WTC11 (cell line): ENCODE measurements at places on chromosomes 5 and 9.

GRCh38 chr5:172175263-172175719, 12.7 kb downstream of the STK10 start:
- no peak for DNase-seq

DNA sequence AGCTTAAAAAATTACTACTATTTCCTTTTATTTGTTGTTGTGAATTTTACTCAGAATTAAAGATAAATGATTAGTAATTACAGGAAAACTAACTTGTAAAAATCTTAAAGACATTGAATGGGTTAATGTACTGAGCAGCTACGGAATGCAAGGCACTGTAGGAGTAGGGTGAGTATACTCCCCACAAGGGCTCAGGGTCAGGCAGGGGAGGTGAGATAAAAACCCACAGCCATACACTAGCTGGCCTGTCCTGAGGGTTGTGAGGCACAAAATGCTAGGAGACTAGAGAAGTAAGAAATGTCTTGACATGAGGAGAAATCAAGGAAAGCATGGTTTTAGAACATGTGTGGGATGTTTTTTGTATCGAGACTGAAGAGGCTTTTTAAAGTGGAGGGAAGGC, 13.4 kb downstream of the ZBED3 start:
- DNase-seq = no peak

DNA sequence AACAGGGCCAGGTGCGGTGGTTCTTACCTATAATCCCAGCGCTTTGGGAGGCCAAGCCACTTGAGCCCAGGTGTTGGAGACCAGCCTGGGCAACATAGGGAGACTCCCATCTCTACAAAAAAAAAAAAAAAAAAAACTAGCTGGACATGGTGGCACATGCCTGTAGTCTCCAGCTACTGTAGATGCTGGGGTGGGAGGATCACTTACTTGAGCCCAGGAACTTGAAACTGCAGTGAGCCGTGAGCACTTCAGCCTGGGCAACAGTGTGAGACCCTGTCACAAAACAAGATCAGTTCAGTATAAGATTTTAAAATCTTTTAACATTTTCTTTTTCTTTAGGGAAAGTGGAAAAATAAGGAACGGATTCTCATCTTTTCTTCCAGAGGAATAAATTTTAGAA, 2.5 kb downstream of the BRIX1 start:
- no peak for DNase-seq

GRCh38 chr9:128706045-128706444, 3.7 kb downstream of the PKN3 start:
- peak; percentile 0 for DNase-seq

DNA sequence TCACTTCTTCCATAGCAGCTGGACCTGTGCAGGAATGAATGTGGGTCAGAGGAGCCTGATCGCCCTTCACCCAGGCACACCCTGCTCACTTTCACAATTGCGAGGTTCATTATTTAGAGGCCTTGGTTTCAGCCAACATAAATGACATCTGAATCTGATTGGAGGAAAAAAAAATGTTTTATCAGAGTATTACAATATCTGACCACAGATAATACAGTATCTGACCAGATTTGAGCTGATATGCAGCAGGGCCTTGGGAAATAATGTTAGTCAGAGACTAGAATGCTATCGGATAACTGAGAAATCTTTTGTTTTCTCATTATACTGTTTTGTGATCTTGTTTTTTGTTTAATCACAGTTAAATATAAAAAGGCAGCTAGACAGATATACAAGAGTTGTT, 7.7 kb downstream of the ICE1 start:
- DNase-seq = no peak

DNA sequence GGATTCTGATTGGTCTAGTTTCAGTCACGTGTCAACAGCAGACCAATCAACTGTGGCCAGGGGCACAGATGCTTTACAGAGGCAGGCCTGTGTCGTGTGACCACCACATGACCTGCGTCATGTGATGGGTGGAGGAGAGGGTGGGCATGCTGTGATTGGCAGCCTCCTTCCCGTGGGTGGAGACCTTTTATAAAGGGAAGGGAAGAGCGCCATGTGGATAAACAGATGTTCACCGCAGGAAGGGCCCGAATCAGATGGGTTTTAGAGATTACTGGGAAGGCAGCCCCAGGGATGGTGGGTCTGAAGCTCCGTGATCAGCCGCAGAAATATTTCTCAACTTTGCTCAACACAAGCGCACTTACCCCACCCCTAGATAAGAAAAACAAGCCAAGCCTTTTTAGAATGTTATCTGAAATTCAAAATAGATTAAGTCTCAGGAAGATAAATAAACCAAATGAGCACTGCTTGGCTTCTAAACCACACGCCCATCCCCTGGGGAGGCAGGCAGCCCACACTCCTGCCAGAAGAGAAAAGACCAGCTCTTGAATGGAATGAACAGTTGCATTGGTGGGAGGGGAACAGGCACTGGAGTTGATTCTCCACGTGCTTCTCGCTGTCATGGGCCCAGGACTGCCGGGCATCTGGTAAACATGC, 43.6 kb downstream of the ROPN1L start:
- DNase-seq = no peak

- no peak for DNase-seq
Observed at GRCh38 chr5:154762700-154763099, 7.5 kb downstream of the LARP1 start.

- DNase-seq = no peak
Observed at GRCh38 chr5:85538362-85538761, 1079.4 kb upstream of the COX7C start.

DNA sequence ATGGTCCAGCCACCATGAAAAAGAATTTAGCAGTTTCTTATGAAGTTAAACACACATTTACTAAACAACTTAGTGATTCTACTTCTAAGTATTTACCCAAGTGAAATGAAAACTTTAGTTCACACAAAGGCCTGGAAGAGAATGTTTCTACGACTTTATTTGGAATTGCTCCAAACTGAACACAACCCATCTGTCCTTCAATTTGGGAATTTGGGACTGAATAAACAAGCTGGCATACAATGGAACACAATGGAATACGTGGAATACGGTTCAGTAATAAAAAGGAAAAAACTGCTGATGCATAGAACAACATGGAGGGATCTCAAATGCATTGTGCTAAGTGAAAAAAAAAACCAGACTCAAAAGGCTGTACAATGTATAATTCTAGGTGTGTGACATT, 44.6 kb upstream of the BASP1 start:
- DNase-seq = no peak

- peak; percentile 37 for DNase-seq
Observed at GRCh38 chr5:177496070-177496726, 1.2 kb downstream of the PDLIM7 start.

DNA sequence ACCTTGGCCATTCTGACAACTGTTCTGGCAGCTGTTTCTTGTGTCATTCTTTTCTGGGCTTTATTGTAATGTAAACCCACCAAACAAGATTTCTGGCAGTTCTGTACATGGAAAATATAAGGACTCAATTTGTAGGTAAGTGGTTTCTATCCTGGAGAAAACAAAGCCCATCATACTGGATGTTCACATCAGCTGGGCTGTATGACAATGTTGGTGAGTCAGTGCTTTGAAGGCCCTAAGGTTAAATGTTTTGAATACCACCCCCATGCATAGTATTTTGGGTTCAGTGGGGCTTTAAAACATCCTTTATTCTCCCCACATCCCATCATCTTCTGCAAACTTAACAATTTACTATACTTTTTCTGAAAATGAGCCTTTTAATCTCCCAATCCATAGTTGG, 52.5 kb downstream of the SH3GL2 start:
- no peak for DNase-seq

DNA sequence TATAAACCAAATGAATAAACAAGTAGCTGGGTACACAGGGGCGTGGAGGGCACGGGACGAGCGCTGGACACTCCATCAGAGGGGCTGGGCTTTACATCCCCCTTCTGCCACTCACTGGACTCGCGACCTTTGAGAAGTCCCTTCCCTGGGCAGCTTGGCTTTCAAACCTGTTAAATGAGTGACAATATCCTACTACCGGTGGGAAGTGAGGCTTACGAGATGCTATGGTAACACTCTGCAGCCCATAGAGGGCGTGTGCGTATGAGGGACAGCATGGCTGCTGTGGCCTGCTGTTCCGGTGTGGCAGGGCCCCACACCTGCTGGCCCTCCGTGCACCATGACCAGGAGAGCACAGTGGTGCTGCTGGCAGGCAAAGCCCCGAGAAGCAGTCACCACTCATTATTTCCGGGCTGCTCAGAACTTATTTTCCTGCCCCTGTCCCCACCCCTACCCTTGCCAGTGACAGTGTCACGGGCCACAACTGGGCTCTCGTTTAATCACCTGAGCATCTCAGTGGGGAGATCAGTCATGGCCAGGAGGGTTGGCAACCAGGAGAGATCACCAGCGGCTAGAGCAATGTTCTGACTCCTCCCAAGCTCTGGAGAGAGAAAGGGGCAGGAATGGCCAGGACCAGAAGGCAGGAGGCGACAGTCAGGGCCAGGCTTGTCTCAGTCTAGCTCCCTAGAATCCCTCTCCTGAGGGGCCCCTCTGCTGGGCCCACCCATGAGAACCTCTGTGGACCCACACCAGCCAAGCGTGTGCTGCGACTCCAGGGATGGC, 10.5 kb downstream of the CLTB start:
- DNase-seq = peak; percentile 54

DNA sequence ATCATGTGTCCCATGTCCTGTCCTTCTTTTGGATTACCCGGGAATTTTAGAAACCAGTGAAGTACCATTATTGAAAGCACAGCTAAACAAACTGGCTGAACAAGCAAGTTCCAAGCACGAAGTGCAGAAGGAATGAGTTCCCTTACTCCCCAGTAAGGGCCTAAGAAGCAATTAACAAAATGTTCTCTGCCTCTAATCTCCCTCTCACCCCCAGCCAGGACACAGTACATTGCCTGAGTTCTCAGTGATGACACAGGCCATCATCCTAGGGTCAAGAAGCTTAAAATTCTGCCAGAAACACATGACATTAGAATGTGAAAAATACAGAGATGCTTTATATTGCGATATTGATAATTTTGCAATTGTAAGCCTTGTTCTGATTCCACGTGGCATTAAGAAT, 118.0 kb downstream of the PLPPR1 start:
- no peak for DNase-seq

DNA sequence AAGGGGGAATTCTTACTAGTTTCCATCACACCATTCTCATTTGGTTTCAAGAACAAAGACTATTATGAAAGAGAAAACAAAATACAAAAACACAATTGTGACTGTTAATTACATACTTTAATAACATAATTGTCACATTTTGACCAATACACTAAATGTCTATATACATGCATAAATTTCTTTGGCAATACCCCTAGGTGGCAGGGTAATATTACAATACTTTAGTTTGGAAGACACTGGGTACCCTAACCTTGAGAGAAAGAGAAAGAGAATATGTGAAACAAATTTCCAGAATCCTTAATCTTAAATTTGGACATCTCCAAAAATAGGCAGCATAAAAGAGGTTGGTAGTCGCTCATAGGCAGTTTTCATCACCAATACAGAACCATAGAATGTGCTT, 619.6 kb upstream of the ADAMTS16 start:
- no peak for DNase-seq

- DNase-seq = peak; percentile 96
Observed at GRCh38 chr9:85741875-85742596, at the start of gene AGTPBP1. Gene AGTPBP1, minus strand, starts transcription at chr9:85741954. Its CDS starts 29,421 bp downstream, at chr9:85712533.

DNA sequence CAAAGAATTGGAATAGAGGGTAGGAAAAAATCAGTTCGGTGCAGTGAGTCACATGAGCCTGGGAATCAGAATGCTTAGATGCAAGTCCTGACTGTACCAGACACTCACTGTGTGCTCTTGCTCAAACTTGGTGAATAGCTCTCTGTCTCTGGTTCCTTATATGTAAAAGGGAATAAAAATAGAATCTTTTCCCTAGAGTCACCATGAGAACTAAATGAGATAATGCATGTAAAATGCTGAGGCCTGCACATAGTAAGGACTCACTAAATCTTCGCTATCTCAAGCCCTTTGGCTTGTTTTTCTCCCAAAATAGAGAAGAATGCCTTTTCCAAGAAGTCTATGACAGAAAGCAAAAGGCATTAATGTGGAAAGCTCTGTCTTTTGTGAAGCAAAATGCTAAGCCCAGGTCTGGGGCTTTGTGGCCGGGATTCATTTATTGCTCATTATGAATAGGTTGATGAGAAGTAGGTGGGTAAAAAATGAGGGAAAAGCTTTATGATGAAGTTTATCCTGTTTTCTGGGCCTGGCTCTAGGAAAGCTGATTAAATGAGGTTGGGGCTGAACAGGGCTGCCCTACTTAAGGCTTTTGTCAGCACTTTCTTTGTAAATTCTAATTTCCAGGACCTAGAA, 483.3 kb downstream of the DMAC1 start:
- no peak for DNase-seq

DNA sequence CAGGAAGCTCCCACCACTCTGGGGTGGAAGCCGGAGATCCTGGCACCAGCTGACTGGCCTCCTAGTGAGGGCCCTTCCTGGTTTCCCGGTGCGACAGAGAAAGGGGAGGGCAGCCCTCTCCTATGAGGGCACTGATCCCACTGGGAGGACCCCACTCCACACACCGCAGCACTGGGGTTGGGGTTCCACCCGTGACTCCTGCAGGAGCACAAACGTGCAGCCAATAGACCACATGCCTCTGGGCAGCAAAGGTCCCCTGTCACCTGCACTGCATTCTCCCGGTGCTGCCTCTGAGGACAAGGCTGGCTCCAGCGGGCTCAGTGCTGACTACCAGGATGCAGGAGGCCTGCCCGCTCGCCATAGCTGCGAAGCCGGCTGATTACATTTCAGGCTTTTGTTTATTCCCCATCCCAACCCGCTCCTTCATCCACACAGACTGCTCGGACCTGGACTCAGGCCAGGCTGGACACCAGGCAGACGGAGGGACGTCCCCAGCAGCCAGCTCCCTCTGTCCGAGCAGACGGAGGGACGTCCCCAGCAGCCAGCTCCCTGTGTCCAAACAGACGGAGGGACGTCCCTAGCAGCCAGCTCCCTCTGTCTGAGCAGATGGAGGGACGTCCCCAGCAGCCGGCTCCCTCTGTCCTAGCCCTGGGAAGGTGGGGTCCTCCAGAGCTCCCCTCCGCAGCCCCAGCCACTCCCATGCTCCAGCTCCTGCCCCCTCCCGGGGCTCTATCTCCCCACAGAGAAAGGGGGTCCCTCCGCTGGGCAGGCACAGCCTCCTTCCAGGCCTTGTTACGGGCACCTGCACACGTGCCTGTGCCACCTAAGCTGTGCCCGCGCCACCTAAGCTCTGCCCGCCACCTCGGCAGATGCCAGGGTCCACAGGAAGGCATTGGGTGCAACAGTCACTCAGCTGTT, 8.8 kb upstream of the CEP72 start:
- DNase-seq = no peak

DNA sequence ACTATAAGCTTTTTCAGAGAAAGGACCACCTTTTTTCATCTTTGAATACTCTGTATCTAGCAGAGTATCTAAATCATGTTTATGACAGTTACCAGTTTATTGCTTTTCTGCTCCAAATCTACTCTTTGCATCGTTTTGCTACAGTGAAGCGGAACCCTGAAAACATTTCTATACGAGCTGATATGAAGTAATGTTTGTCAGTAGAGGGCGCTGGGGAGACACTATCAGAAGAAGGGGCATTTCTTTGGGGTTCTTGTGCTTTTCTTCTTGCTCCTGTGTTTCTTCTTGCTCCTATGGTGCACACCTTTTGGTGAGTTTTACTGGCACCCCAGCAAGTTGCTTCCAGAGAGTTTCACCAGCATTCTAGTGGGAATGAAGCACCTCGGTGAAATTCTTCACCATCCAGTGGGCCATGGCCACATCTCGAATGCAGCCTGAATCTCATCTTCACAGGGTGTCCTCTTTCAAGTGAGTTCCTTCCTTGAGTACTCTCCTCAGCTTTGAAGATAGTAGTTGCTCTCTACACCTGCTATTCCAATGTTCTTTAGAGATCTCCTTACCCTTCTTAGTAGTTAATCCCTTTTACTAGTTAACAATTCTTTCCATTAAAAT, 98.4 kb downstream of the FGF1 start:
- peak; percentile 53 for DNase-seq
